PC-9 (cell line): ENCODE measurements at places on chromosomes 2 and 18. TPM values are rescaled to one million over a fixed set of nuclear protein-coding genes. Genes with fewer than 3 reads are reported as not detected.

GRCh38 chr18:48186131-48186766, 222.9 kb downstream of the ZBTB7C start:
- no peak overlapping the region for H3K27ac ChIP-seq
- peak; percentile 83 for DNase-seq
- H3K4me3 ChIP-seq = no peak overlapping the region

DNA sequence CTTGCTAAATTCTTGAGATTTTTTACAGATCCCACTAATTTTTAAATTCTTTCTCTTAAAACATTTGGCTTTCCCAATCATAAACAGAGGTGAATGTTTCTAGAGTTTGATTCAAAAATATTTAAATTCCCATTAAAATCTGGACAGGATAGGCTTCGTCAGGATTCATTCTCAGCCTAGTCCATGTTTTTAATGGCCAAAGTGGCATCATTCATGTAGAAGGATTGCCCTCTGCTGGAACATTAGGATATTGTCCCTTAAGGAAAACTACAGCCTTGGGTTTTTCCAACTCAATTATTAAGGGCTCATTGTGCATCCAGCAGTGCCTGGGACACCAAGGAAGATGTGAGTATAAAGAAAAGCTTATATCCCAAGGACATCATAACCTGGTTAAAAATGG, 71.7 kb downstream of the TPGS2 start:
- no peak overlapping the region for H3K4me3 ChIP-seq
- H3K4me1 ChIP-seq = peaks cover 7% of the 10 kb centered on the region; the same call in 1 of the 2 replicates
- no peak for DNase-seq
- H3K27me3 ChIP-seq = no peaks in the 10 kb centered on the region

DNA sequence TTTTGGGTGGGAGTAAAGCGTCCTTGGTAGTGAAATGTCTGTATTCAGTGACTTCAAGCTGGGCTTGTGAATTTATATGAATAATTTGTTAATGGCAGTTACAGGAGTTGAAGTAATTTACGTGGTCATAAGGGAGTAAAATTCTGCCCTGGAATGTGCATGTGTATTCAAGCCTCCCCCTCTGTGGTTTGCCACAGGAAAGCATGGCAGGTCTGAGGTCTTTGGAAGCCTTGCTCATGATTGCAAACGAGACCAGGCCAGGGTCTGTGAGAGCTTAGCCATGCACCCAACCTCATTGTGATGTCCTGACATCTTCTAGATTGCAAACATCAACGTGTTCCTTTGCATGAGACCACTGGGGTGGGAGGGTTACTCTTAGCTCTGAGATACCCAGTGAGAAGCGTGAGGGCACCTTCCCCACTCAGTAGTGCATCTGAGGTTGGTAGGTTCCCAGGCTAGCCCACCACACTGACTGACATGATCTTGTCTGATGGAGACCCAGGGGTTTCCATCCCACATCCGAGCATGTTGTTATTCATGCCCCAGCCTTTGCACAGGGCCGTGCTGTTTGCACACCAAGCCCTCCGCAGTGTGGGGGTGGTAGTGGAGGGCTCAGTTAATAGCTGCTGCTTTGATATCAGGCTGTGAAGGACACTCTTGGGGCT, 216.5 kb downstream of the KLHL29 start:
- DNase-seq = no peak
- peaks cover 7% of the 10 kb centered on the region; the same call in 1 of the 2 replicates for H3K4me1 ChIP-seq
- no peak overlapping the region for H3K27ac ChIP-seq
- H3K27me3 ChIP-seq = no peaks in the 10 kb centered on the region

DNA sequence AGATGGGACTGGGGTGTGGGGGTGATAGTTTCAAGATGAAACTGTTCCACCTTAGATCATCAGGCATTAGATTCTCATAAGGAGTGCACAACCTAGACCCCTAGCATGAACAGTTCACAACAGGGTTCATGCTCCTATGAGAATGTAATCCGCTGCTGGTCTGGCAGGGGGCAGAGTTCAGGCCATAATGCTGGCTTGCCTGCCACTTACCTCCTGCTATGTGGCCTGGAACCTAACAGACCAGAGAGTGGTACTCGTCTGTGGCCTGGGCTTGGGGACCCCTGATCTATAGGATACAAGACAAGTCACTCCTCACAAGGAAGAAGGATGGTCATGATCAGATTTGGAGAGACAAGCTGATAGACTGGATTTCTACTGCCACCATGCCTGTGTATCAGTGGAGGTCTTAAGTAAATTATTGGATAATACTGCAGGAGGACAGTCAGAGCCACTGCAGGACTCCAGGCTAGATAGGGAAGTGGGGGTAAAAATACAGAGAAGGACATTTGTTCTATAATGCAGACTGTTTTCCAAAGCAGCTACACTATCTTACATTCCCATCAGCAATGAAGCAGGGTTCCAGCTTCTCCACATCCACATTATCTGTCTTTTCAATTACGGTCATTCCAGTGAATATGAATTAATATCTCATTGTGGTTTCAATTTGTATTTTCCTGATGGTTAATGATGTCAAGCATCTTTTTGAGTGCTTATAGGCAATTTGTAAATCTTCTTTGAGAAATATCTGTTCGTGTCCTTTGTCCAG, 28.8 kb upstream of the APOB start:
- no peak overlapping the region for H3K4me3 ChIP-seq
- H3K4me1 ChIP-seq = no peaks in the 10 kb centered on the region
- no peaks in the 10 kb centered on the region for H3K36me3 ChIP-seq
- H3K27me3 ChIP-seq = no peaks in the 10 kb centered on the region
- DNase-seq = no peak
- H3K27ac ChIP-seq = no peak overlapping the region

Gene MC5R
- total RNA-seq = not detected in 2 replicates

GRCh38 chr2:187547353-187547979, 6.8 kb downstream of the TFPI start:
- peak; percentile 66 for DNase-seq
- no peaks in the 10 kb centered on the region for H3K36me3 ChIP-seq
- no peaks in the 10 kb centered on the region for H3K27me3 ChIP-seq
- H3K4me3 ChIP-seq = no peak overlapping the region
- H3K27ac ChIP-seq = 0 out of 2 replicates have a peak overlapping the region, but pooled peaks have one; percentile 23

- no peak overlapping the region for H3K27ac ChIP-seq
- H3K4me1 ChIP-seq = no peaks in the 10 kb centered on the region
- no peaks in the 10 kb centered on the region for H3K27me3 ChIP-seq
Observed at GRCh38 chr18:55442561-55442960, 145.4 kb downstream of the TCF4 start.

Gene OSR1
- total RNA-seq = 6.4 and 6.9 TPM in 2 replicates

- H3K27ac ChIP-seq = no peak overlapping the region
- H3K36me3 ChIP-seq = no peaks in the 10 kb centered on the region
- DNase-seq = no peak
- no peaks in the 10 kb centered on the region for H3K4me1 ChIP-seq
Observed at GRCh38 chr2:140841141-140841540, 1289.7 kb downstream of the LRP1B start.

- no peaks in the 10 kb centered on the region for H3K4me1 ChIP-seq
- H3K4me3 ChIP-seq = no peak overlapping the region
- H3K27ac ChIP-seq = no peak overlapping the region
- H3K27me3 ChIP-seq = no peaks in the 10 kb centered on the region
- no peaks in the 10 kb centered on the region for H3K36me3 ChIP-seq
- DNase-seq = no peak
Observed at GRCh38 chr2:203798296-203799087, 69.1 kb upstream of the CTLA4 start.

Gene SLC19A3
- 4.3 and 4.5 TPM in 2 replicates for total RNA-seq

Gene GALNT13
- total RNA-seq = 3.6 and 4.0 TPM in 2 replicates

Gene FAM228B
- total RNA-seq = 16.8 and 20.7 TPM in 2 replicates

GRCh38 chr2:60552078-60552850, 1.2 kb downstream of the BCL11A start:
- 0 out of 2 replicates have a peak, but pooled peaks cover 12% of the 10 kb centered on the region for H3K4me1 ChIP-seq
- H3K27ac ChIP-seq = no peak overlapping the region
- no peak for DNase-seq
- H3K27me3 ChIP-seq = peaks cover 82% of the 10 kb centered on the region
- no peak overlapping the region for H3K4me3 ChIP-seq

- no peak overlapping the region for H3K27ac ChIP-seq
- no peaks in the 10 kb centered on the region for H3K27me3 ChIP-seq
- no peaks in the 10 kb centered on the region for H3K36me3 ChIP-seq
- H3K4me3 ChIP-seq = peak overlapping the region; percentile 3; the same call in 1 of the 2 replicates
- no peaks in the 10 kb centered on the region for H3K4me1 ChIP-seq
Observed at GRCh38 chr2:13968811-13969210, 663.7 kb upstream of the LRATD1 start.

DNA sequence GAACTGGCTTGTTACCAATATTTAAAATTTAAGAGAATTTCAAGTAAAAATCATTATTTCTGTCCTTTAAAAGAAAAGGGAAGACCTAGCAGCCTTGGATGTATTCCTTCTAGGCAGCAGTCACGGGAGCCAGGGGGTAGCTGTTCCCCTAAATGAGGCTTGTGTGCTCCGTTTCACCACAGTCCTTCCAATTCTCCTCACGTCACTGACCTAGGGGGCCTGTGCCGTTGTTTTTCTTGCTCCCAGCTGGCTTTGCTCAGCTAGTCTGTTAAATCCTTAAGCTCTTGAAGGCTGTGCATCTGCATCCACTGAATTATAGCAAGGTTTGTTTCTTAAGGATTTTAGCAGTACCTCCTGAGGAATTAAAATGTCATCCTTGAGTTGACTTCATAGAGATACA, 9.9 kb downstream of the KLHL23 start:
- no peaks in the 10 kb centered on the region for H3K4me1 ChIP-seq
- H3K4me3 ChIP-seq = no peak overlapping the region
- H3K27me3 ChIP-seq = no peaks in the 10 kb centered on the region
- no peaks in the 10 kb centered on the region for H3K36me3 ChIP-seq
- H3K27ac ChIP-seq = no peak overlapping the region

Gene C1GALT1C1L
- 3.7 and 4.6 TPM in 2 replicates for total RNA-seq

DNA sequence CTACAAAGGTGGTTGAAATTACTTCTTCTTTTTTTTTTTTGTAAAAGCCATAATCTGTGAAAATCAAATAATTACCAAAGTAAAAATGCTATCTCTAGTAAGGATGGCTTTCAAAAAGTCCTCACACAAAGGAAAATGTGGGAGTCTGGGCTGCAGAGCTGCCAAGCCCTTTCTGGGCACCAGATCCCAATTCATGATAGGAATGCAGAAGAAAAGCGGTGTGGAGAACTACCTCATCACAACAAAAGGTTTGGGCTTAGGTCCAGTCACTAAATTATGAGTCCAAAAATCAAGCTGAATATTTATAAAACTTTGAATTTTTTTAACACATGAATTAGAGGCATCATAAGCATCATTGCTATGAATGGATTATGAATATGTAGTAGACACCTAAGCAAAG, 30.8 kb upstream of the EPHA4 start:
- no peak for DNase-seq
- H3K27me3 ChIP-seq = no peaks in the 10 kb centered on the region
- H3K27ac ChIP-seq = no peak overlapping the region

DNA sequence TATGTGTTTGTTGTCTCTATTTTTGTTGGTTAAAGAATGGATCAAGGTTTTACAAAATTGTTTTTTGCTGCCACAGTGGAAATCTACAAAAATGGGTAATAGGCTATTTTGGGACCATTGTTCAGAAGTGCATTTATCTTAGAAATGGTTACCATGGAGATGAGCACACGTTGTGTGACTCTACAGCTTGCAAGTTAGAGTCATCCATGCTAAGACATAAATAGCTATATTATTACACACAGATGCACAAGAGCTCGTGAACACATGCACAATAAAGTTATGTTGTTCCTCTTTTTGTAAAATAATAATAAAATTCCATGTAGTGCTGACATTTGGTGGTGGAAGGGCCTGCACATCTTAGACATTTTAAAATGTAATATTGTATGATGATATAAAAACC, 15.5 kb upstream of the DUSP19 start:
- DNase-seq = no peak
- H3K36me3 ChIP-seq = no peaks in the 10 kb centered on the region
- no peak overlapping the region for H3K4me3 ChIP-seq
- H3K27ac ChIP-seq = no peak overlapping the region
- H3K27me3 ChIP-seq = no peaks in the 10 kb centered on the region

GRCh38 chr2:230778350-230779063, 65.9 kb downstream of the CAB39 start:
- H3K4me1 ChIP-seq = peaks cover 90% of the 10 kb centered on the region
- peaks cover 47% of the 10 kb centered on the region for H3K36me3 ChIP-seq
- H3K27ac ChIP-seq = peak overlapping the region; percentile 81
- H3K4me3 ChIP-seq = peak overlapping the region; percentile 6; the same call in 1 of the 2 replicates
- peak; percentile 56 for DNase-seq

GRCh38 chr2:217740756-217741155, 262.0 kb downstream of the TNS1 start:
- H3K27ac ChIP-seq = no peak overlapping the region
- no peak for DNase-seq
- no peaks in the 10 kb centered on the region for H3K4me1 ChIP-seq
- H3K36me3 ChIP-seq = no peaks in the 10 kb centered on the region
- no peaks in the 10 kb centered on the region for H3K27me3 ChIP-seq
- H3K4me3 ChIP-seq = no peak overlapping the region

GRCh38 chr2:178221556-178221955, 27.2 kb downstream of the OSBPL6 start:
- no peaks in the 10 kb centered on the region for H3K27me3 ChIP-seq
- no peaks in the 10 kb centered on the region for H3K4me1 ChIP-seq
- H3K27ac ChIP-seq = no peak overlapping the region
- no peaks in the 10 kb centered on the region for H3K36me3 ChIP-seq

DNA sequence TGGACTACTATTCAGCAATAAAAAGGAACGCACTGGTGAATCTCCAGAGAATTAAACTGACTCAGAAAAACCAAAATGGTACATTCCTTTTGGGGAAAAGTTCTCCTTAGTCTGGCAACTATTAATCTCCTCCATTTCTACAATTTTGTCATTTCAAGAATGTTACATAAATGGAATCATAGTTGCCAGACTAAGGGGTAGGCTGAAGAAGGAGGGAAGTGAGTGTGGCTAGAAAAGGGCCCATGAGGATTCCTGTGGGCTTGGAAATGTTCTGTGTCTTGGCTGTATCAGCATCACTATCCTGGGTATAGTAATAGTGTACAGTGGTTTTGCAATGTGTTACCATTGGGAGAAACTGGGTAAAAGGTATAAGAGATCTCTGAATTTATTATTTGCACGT, 72.4 kb downstream of the ZAP70 start:
- H3K27me3 ChIP-seq = no peaks in the 10 kb centered on the region
- H3K4me3 ChIP-seq = no peak overlapping the region
